Left forelimb (tissue), 1 donor: ENCODE measurements at places on chromosomes 3 and 15.

GRCh38 chr3:85652360-85652759 is 693.6 kb downstream of the CADM2 start:
- DNase-seq = no peak

GRCh38 chr3:51706788-51707731 is at the start of gene GRM2:
GRM2 (plus strand) TSS chr3:51707068; CDS start chr3:51708984, 1,916 bp downstream.
- peak; percentile 89 for DNase-seq

DNA sequence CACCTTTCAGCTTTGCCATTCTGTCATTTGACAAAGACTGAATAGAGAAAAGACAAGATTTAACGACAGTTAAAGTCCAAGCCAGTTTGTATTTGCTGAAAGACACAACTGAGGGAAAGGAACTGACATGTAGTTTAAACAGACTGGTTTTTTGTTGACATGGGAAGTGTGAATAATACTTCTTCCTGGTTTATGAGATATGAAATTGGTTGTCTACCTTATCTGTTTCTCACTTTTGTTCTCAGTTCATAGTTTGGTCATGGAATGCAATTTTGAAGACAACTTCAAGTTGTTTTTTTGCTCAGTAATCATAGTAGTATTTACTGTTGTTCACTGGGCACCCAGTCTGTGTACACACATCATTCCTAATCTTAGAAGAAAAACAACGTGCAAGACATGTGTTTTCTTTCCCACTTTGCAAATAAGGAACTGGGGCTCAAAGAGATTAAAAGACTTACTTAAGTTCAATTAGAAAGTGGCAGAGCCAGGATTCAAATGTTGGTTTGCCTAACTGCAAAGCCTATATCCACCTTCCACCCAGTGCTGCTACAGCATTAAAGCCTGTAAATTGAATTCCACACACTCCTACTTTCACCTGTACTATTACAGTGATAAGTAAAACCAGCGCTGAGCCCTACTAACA is 103.5 kb downstream of the LPP start:
- no peak for DNase-seq

- no peak for DNase-seq
These were observed 554.5 kb upstream of the TBL1XR1 start for GRCh38 chr3:177751770-177752169.

DNA sequence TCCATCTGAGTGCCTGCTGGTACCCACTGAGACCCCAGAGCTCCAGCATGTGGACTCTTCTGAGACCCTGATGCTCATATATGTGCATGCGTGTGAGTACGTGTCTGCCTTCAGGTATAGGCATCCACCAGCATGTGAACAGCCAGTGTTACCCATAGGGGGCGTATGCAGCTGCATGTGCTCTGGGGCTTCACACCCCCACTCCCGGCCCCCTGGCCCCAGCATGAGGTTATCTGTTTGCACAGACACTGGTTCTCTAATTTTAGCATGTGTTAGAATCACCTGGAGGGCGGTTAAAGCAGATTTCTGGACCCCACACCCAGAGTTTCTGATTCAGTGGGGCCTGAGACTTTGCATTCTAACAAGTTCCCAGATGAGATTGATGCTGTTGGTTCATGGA is 824 bp upstream of the CILP start:
- no peak for DNase-seq

- DNase-seq = no peak
These were observed 683.7 kb upstream of the CBLB start for GRCh38 chr3:106552351-106553043.

DNA sequence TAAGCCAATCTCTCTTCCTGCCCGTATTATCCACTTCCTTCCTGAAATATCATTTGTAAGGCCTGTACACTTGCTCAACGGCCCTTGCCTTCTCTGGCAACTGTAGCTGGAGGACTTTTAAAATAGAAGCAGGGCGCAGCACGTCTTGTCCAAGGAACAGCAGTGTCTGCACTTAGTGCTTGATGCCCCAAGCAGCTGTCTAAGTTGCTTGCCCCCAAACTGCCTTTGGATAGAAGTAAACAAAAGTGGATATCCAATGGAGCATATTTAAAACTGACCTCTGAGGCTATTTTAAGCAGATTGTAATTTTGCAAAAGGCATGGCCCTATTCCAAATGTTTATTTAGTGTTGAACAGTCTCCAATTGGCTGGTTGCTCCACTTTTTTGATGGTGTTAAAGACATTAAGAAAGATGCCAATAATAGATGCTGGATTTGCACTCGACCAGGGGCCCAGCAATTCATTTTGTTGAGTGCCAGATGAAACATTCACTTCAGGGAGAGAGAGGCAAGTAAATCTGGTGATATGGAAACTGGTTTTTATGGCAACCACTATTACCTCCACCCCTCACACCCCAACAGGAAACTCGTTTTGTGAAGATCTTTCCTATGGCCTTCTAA is 526.8 kb upstream of the TBL1XR1 start:
- no peak for DNase-seq

DNA sequence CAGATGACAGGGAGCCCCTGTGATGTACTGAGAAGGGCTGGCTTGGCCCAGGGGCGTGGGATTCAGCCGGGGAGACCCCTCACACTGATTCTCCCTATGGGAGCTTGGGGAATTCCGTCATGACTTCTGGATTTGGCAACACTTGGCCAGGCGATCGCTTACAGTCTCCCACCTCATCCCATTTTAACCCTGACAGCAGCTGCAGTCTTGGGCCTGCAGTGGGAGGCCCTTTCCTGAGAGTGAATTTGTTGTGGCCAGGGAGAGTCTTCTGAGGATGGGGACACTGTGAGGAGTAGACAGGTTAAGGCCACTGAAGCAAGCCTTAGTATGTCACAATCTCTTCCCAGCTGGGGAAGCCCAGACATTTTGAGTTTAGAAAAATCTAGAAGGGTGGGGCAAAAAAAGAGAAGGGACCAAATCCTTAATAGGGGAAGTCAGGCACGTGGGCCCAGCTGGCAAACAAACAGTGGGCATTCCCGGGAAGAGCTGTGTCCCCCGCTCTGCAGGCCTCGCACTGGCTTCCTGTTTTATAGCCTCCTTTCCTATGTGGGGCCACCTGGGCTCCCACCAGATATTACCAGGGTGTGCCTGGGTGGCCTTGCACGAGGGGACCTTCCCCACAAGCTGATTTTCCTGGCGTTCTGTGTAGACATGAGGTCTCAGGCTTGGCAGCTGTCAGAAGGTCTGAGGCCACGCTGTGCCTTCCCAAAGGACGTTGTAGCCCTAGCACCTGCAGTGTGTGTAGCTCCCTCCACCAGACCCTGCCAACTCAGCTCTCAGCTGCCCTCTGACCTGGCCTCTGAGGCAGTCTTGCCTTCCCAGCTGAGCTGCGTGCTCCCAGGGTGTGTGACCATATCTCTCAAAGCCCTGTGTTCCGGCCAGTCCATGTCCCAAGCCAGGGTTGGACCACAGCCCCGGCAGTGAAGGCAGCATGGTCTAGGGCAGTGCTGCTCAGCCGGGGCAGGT is 64.5 kb downstream of the FEM1B start:
- DNase-seq = no peak

DNA sequence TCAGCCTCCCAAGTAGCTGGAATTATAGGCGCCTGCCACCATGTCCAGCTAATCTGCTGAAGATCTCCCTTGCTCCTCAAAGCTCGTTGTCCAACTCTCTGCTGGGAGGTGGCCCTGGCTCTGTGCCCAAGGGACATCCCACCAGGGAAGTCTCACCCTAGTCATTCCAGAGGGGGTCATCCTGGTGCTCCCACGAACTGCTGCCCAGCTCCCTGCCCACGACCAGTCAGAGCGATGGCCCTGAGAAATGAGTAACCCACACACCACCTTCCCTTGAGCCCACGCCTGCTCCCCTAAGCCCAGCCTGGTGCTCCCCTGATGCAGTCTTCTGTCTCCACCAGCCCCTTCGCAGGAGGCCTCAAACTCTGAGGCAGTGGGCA is 5.2 kb downstream of the KLHL25 start:
- no peak for DNase-seq

DNA sequence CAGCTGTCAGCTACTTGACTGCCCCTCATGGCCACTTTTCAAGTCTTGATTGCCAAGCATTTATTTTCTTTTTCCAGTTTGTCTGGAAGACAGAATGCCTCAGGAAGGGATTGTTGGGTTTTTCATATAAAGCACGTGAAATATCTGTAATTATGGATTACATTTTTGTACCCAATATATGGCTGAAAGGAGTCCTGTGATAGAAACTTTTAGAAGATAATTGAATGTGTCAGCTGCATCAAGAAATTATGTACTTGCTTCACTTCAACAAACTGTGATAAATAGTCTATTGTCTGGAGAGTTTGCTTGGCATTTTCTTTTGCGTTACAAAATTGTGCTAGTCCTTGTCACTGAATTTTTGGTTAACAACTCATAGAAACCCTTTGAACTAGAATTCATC is 247.9 kb upstream of the SLCO3A1 start:
- no peak for DNase-seq

DNA sequence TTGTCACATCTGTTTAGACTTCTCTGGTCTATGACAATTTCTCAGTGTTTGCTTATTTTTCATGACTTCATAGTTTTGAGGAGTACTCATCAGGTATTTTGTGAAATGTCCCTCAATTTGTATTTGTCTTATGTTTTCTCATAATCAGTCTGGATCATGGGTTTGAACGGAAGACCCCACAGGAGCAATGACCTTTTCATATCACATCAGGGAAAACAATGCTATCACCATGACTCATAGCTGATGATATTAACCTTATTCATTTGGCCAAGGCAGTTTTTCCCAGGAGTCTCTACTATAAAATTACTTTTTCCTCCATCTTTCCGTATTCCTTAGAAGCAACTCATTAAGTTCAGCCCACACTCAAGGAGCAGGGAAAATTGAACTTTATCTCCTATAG is 32.7 kb downstream of the AADACL2 start:
- no peak for DNase-seq

DNA sequence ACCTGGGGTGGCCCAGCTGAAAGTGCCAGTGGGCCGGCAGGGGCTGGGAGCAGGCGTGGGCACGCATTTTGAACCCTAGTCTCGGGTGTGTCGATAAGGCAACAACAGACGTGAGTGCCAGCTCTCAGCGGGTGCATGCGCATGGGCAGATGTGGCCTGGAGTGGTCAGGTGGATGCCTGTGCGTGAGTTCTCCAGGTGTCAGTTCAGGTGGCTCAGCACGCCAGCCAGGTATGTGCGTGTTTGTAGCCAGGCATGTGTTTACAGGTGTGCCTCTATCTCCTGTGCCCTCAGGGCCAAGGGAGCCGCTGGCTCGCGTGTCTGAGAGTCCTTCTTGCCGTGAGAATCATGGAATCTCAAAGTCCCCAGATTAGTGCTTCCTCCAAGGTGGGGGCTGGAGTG is 14.8 kb downstream of the CYP1A2 start:
- no peak for DNase-seq

DNA sequence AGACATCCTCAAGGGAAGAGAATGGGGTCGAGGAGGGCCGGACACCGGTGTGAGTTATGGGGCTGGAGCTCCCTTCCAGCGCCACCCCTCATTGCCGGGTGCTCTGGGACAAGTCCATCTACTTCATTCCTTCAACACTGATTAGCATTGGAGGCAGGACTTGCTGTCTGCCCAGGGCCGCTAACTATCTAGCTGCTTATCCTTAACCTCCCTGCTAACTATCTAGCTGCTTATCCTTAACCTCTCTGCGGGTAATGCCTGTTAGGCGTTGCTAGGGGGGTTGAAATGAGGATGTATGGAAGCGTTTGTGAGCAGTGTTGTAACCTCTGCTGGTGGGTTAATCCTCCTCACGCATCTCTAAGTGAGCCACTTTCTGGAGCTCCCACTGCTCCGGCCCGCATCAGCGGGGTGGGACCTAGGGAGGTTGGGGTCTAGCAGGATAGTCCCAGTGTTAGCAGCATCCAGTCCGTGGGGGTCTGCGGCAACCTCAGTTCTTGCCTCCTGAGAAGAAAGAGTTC is 10.9 kb upstream of the CHAC1 start:
- DNase-seq = no peak

DNA sequence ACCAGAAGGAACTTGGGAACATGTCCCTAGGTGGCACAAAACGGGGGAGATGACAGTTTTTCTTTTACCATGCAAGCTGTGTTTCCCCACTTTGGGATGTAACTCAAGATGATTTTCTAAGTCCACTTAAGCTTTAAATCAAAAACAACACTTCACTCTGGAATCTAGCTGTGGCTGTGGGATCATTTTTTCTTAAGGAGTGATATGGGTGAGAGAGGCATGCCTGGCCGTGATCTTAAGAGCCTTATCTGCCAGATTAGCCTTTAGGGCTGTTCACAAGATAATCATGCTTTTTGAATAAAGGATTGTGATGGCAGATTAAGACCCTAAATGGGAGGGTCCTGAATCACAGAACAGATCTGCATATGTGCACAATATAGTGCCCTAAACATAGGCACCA is 384.8 kb upstream of the SEMA6D start:
- DNase-seq = no peak

DNA sequence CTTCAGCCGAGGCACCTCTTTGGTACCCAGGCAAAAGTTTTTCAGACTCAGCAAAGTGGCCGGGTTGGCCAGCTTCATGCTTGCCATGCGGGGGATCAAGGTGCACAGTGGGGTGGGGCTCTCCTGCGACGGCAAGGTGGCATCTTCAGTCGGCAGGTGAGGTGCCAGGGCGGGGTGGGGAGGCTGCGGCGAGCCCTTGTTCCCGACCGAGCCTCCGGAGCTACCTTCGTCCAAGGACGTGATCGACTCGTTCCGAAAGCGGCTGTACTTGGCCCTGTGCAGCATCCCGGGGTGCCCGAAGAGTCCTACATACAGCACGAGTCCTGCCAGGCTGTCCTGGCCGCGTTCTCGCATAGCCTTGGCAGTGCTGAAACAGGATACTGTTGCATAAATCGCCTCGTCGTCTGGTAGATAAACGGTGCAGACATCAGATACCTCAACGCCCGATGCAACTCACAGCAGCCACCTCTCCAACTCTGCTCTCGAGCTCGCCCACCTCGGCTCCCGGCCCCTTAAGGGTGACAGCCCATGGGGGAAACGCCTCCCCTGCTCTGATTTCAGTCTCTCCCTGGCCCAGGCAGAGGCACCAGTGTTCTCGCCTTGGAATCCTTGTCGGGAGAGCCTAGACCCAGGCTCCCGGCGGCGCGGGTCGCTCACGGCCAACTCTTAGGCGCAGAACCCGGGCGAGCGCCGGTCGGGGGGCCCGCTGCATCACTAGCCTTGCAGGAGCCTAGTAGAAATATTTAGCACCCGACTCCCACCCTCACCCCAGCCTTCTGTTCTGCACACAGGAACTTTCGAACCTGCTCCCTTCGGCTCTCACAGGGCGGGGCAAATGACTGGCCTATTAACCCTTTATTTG is 826 bp downstream of the SHC4 start:
- DNase-seq = peak; percentile 75

DNA sequence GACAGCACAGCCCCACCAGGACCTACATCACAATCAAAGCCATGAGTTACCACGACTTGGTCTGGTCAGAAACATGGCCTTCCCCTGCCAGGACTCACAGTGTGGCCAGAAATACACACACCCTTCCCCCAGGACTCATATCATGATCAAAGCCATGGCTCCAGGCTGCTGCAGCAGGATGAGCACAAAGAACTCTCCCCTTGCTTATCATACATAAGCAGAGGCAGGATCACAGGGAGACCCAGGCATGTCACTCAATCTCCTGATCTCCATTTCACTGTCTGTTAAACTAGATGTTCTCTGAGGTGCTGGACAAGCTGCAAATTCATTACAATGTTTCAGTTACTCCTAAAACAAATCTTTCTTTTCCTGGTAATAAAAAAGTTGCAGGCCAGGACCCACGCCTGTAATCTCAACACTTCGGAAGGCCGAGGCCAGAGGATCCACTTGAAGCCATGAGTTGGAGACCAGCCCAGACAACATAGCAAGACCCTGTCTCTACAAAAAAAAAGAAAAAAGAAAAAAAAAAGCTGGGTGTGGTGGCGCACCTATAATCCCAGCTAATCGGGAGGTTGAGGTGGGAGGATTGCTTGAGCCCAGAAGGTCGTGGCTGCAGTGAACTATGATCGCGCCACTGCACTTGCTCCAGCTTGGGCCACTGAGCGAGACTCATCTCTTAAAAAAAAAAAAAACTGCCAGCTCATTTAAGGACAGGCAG is 1.2 kb downstream of the PFKFB4 start:
- no peak for DNase-seq
